Skin of body (tissue), 3 donors: ENCODE measurements at places on chromosomes 6 and 20.
A peak's percentile ranks its signal among the peaks of the same experiment; 100 is the strongest.

- DNase-seq = no peak
Measured at GRCh38 chr20:61015602-61016001, 236.5 kb upstream of the CDH4 start.

- peak; percentile 72 for DNase-seq
Measured at GRCh38 chr6:53651205-53651763, 14.3 kb downstream of the KLHL31 start.

- no peak for DNase-seq
Measured at GRCh38 chr6:22231616-22232015, 65.2 kb downstream of the PRL start.

- DNase-seq = no peak
Measured at GRCh38 chr6:125257351-125257750, 44.4 kb downstream of the HDDC2 start.

DNA sequence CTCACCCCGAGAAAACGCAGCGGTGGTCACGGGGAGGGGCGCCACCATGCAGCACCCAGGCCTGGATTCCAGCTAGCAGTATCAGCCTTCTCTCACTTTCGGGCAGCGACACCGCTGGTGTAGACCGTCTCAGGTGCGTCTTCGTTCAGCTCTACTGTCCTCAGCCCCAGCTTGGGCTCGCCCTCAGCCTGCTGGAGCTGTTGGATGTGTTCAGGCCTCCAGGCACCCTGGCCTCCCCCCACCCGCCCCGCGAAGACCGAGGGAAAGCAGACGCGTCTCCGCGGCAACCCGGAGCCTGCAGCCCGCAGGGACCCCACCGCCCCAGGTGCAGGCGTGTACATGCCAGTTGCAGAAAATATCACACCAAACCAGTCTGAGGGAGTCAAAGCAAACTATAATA is 60.8 kb upstream of the CARMIL1 start:
- no peak for DNase-seq

- DNase-seq = no peak
Measured at GRCh38 chr20:43210901-43211300, 21.2 kb upstream of the PTPRT start.

GRCh38 chr6:45350186-45350710 is 22.1 kb downstream of the RUNX2 start:
- DNase-seq = no peak

DNA sequence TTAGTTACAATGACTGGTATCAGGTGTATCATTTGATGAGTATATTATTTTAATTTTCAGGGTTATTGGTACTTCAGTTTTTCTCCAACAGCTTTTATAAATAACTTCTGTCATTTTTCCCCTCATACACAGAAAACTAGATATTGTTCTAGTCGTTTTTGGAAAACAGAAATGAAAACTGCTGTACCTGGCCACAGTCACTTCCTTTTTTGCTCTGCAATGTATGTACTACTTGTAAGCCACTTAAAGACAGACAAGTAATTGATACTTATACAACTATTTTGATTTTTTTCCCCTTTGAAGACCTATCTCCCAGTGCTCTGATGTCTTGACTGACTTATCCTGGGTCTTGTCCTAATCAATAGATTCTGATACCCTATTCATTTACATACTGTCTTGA is 218.6 kb upstream of the RUNX2 start:
- DNase-seq = no peak

DNA sequence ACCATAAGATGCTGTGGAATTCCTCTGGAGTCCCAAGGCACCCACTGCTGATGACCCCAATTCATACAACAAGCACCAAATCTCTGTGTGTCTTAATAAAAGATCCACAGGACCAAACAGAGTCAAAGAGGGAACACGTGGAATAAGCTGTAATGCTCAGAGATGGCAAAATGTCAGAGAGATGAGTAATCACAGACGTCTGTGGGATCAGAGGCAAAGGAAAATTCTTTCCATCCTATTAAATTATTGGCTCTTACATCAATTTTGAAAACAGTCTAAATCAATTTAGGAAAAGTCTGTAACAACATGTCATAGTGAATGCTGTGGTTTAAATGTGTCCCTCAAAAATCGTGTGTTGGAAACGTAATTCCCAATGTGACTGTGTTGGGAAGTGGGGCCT is 17.5 kb upstream of the SAMD3 start:
- DNase-seq = peak; percentile 97

GRCh38 chr20:17699931-17700351 is at the start of gene BANF2:
BANF2 (plus strand) TSS chr20:17699966; CDS start chr20:17725026, 25,060 bp downstream.
- no peak for DNase-seq

- no peak for DNase-seq
Measured at GRCh38 chr6:128284128-128284527, 236.3 kb downstream of the PTPRK start.

- peak; percentile 25 for DNase-seq
Measured at GRCh38 chr6:158999154-158999665, 792 bp downstream of the RSPH3 start.

- peak; percentile 50 for DNase-seq
Measured at GRCh38 chr6:169722362-169723199, 1.7 kb downstream of the PHF10 start.

GRCh38 chr6:10177704-10178103 is 237.2 kb downstream of the TFAP2A start:
- DNase-seq = no peak

DNA sequence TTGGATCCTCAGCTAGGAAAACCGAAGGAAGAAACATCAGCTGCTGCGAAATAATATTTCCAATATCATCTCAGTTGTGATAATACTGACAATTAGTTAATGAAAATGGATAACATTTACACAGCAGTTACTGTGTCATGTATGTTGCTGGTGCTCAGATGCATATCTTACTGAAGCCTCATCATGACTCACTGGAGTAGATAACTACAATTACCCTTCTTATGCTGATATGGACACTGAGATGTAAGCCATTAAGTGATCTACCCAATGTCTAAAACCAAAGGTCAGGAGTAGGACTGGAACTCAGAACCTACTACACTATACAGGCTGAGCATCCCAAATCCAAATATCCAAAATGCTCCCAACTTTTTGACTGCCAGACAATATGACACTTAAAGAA is 54.7 kb upstream of the LYRM2 start:
- no peak for DNase-seq

DNA sequence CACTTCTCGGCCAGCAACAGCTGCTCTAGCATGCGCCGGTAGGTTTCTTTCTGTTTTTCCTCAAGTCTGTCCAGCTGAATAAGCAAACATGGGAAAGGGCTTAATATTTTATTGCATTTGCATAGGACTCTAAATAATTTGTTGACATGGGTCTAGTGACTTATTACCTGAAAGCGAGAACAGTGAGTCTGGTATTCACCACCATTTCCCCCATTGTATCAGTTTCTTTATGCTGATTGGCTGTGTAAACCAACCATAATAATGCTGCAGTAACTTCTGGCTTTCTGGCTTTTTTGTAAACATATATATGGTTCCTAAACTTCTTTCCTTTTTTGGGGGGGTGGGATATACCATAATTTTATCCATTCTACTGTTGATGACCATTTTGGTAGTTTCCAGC is 69.1 kb upstream of the TMEM30A start:
- DNase-seq = no peak

- DNase-seq = no peak
Measured at GRCh38 chr20:22744341-22745193, 160.2 kb upstream of the FOXA2 start.

GRCh38 chr20:45798935-45799642 is 7.3 kb downstream of the DNTTIP1 start:
- no peak for DNase-seq

- DNase-seq = no peak
Measured at GRCh38 chr20:43727980-43728590, 1.3 kb upstream of the GTSF1L start.

- no peak for DNase-seq
Measured at GRCh38 chr6:110852773-110853172, 21.8 kb upstream of the AMD1 start.

- no peak for DNase-seq
Measured at GRCh38 chr6:33779290-33779689, 9.6 kb downstream of the LEMD2 start.
